H9 (cell line): ENCODE measurements at places on chromosomes 4 and X.

DNA sequence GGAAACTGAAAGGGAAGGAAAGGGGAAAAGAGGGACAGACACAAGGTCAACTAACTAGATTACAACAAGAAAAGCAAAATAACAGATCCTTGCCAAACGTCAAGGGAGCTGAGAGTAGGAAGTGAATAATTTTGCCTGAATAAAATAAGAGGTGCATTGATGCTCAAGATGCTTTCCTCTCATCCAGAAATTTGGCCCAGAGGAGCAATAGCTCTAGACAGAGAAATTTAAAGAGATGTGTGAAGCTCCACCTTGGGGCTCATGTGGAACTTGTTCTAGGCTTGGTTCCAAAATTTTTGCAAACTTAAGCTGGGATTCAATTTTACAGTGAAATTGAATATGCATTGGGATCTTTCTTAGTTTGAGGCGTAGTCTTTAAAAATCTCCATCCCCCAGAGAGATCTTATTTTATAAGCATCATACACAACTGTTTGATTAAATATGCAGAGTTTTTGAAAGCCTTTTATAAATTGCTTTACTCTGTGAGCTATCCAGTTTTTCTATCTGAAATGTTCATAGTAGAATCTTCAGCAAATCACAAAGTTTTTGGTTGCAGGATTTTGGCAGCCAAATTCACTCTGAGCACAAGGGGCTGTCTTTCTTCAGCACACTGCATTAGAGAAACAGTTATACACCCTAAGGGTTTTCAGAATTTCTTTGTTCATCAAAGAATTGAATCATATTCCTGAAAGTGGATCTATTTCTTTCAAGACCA is 1159.5 kb downstream of the ADGRL3 start:
- no peak for DNase-seq

DNA sequence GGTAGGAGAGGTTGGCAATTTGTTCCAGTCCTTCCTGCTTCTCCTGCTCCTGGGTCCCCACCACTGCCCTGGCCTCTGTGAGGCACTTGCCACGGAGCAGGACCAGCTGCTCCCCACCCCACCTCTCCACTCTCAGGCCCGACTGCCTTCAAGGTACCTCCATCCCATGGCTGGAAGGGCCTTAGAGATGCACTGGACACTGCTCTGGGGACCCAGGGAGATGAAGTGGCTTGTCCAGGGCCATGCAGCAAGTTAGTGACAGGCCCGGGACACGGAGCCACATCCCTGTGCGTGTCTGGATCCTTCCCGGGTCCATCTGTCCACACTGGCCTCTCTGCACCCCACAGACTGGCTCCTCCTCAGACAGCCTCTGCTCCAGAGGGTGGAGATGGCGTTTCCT is 105.3 kb downstream of the CPZ start:
- DNase-seq: peak; percentile 18

- DNase-seq: no peak
Observed at GRCh38 chrX:117985241-117985640, 131.4 kb downstream of the KLHL13 start.

- no peak for DNase-seq
Observed at GRCh38 chr4:90537491-90537890, 410.3 kb downstream of the CCSER1 start.

DNA sequence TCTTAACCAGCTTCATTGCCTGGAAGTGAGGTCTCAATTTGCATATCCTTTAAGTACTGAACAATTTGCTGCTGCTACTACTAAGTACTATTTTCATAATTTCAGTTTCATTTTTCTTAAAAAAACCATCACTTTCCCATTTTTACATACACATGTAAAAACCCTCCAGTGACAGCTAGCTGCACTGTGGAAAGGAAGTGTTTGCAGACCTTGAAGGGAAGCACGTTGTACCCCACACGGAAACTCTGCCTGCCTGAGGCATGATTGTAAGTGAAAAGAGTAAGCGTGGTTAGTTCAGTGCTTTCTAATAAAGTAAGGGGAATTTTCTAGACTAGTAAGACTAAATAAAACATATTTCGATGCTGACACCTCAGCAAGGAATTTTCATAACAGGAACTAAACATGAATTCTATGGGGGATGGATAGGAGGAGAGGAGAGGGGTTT is 103.6 kb downstream of the RAPGEF2 start:
- DNase-seq: no peak
